ENCODE measurements at places on chromosomes 2 and 18. TPM values are rescaled to one million over a fixed set of nuclear protein-coding genes. Genes with fewer than 3 reads are reported as not detected.

GRCh38 chr2:174180165-174180724, 68.1 kb downstream of the OLA1 start:
- H3K27me3 ChIP-seq, result no peaks in the 10 kb centered on the region

DNA sequence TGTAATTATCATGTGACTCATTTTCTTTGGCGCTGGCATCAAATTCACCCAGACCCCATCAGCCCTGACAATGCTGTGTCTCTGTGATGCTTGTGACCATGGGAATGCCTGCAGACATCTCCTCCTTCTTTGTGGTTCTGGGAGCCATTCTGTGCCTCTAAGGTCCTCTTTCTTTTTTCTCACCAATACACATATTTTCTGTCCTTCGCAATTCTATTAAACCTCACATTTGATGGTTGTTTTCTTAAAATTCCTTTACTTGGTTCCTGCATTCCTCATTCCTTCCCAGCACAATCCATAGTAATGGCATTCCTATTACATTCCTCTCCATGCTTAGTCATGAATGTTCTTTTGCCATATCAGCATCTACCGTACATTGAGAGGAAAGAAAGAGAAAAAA, 375.3 kb downstream of the PIK3C3 start:
- H3K27me3 ChIP-seq, result no peaks in the 10 kb centered on the region
- no peak overlapping the region for H3K4me3 ChIP-seq
- DNase-seq, result no peak
- H3K4me1 ChIP-seq, result no peaks in the 10 kb centered on the region
- no peaks in the 10 kb centered on the region for H3K36me3 ChIP-seq

- no peaks in the 10 kb centered on the region for H3K36me3 ChIP-seq
- no peak overlapping the region for H3K27ac ChIP-seq
- H3K4me1 ChIP-seq, result no peaks in the 10 kb centered on the region
Observed at GRCh38 chr2:192983173-192983572, 788.4 kb upstream of the TMEFF2 start.

- no peaks in the 10 kb centered on the region for H3K27me3 ChIP-seq
- DNase-seq, result no peak
- no peak overlapping the region for H3K4me3 ChIP-seq
- H3K4me1 ChIP-seq, result peaks cover 5% of the 10 kb centered on the region
- no peak overlapping the region for H3K27ac ChIP-seq
- H3K36me3 ChIP-seq, result peaks cover 58% of the 10 kb centered on the region
Observed at GRCh38 chr2:84435345-84436025, 23.6 kb downstream of the SUCLG1 start.

The AQP12A gene
- total RNA-seq, result not detected
